ENCODE measurements at places on chromosomes 12 and 14. TPM values are rescaled to one million over a fixed set of nuclear protein-coding genes. Genes with fewer than 3 reads are reported as not detected.

The GLT8D2 gene
- total RNA-seq, result 0.87 TPM

The RILPL1 gene
- 45.6 TPM for total RNA-seq

The SLC2A3 gene
- total RNA-seq, result 21.7 TPM

The VRTN gene
- not detected for total RNA-seq

The ATXN2 gene
- total RNA-seq, result 22.9 TPM

The TSPAN19 gene
- total RNA-seq, result not detected

Data from gastrocnemius medialis (tissue), 4 donors.